Effector memory CD8-positive, alpha-beta T cell (primary cell): ENCODE measurements at places on chromosomes 6 and 20.
A peak's percentile ranks its signal among the peaks of the same experiment; 100 is the strongest.

- peak; percentile 31 for DNase-seq
Measured at GRCh38 chr6:3026791-3027626, 27.3 kb downstream of the NQO2 start.

- peak; percentile 26 for DNase-seq
Measured at GRCh38 chr6:40436685-40437604, 150.2 kb downstream of the LRFN2 start.

DNA sequence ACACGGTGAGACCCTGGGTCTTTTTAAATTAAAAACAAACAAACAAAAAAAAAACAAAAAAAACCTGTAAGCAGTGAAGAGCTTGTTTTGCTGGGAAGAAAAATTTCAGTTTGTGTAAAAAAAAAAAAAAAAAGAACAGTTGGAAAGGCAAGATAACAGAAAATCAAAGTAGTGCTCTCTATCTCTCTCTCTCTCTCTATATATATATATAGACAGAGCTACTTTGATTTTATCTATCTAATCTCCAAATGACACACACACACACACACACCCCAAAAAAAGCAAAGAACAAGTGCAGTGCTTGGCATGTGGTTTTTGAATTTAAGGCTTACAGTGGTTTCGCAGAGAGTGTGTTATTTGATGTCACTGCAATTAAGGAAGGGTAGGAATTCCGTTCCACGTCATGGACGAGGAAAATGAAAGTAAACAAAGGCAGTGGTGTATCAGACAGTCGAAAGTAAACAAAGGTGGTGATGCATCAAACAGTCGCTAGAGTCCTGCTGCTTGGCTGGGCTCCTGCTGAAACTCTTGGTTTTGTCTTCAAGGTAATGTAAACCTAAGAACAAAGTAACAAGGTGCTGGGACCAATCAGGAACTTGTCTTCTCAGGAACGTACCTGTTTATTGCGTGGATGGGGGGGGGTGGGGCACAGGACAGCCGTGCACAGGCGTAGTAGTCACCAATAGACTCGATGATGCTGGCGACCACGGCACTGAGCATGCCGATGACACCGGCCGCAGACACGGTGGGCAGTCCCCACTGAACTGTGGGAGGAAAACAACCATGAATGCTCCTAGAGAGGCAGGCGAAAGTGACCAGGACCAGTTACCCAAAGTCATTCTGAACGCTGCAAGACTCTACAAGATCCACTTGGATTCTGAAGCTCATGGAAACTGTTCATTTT, 131.8 kb downstream of the SLC23A2 start:
- no peak for DNase-seq

GRCh38 chr6:20927130-20927860, 393.0 kb downstream of the CDKAL1 start:
- DNase-seq: no peak

GRCh38 chr6:6973721-6974120, 134.0 kb upstream of the RREB1 start:
- DNase-seq: no peak

DNA sequence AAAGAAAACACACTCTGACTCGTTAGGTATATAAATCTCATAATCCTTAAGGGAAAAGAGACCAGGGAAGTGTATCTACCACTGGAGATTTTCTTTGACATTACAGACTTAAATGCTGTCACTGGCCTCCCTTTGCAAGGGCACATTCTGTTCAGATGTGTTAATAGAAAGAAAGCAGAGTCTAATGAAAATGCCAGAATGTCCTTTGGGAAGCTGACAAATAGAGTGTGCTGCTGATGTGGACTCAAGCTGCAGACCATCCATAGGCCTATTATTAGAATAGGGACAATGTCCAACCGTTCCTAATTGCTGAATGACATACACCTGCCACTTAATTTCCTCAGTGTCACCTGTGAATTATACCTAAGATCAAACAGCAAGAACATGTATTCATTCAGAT, 41.2 kb downstream of the SLC35D3 start:
- no peak for DNase-seq

DNA sequence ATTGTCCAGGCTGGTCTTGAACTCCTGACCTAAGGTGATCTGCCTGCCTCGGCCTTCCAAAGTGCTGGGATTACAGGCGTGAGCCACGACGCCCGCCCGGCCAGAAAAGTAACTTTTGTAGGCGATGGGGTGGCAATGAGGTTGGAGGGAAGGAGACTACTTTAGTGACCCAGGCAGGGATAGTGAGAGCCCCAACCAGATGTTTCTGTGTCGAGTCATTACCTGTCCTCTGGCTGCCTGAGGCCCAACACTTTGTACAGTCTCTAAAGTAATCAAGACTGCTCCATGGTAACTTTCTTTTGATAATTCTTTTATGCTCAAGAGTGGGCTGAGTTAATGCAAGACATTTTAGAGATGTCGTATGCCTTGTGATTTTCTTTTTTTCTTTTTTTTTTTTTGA, 6.8 kb downstream of the SASH1 start:
- no peak for DNase-seq

GRCh38 chr20:31569163-31570020, 35.7 kb upstream of the ID1 start:
- DNase-seq: peak; percentile 61

- no peak for DNase-seq
Measured at GRCh38 chr6:23180504-23181293, 611.3 kb downstream of the HDGFL1 start.

DNA sequence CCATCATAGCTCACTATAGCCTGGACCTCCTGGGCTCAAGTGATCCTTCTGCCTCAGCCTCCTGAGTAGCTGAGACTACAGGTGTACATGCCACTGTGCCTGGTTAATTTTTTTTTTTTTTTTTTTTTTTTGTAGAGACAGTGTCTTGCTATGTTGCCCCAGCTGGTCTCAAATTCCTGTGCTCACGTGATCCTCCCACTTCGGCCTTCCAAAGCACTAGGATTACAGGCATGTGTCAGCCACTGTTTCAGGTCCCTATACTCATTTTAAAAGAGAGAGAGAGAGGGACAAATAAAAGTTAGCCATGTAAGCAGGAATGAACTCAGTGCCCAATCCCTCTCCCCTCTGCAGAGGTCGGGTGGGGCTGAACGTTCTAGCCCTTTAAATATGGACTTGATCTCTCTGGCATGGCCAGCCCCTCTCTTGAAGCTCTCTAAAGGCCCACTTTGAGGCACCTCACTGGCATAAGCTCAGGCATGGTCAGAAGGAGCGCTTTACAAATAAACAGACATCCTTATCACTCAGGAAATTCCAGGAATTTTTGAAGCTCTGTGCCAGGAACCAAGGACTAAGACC, 9.0 kb upstream of the SERPINB1 start:
- no peak for DNase-seq

DNA sequence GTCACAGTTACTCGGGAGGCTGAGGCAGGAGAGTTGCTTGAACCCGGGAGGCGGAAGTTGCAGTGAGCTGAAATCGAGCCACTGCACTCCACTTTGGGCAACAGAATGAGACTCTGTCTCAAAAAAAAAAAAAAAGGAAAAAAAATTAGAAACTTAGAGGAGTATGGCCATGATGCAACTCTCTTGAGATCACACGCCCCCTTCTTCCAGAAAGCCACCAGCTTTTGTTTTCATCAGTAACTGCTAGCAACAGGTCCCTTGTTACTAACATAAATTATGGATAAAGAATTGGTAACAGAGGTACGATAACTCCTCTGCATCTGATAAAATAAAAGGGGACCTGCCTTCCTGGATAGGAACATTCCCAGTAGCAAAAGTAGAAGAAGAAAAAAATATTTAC, 308.2 kb downstream of the CD83 start:
- no peak for DNase-seq

GRCh38 chr6:168734523-168734922, 293.5 kb downstream of the SMOC2 start:
- no peak for DNase-seq

DNA sequence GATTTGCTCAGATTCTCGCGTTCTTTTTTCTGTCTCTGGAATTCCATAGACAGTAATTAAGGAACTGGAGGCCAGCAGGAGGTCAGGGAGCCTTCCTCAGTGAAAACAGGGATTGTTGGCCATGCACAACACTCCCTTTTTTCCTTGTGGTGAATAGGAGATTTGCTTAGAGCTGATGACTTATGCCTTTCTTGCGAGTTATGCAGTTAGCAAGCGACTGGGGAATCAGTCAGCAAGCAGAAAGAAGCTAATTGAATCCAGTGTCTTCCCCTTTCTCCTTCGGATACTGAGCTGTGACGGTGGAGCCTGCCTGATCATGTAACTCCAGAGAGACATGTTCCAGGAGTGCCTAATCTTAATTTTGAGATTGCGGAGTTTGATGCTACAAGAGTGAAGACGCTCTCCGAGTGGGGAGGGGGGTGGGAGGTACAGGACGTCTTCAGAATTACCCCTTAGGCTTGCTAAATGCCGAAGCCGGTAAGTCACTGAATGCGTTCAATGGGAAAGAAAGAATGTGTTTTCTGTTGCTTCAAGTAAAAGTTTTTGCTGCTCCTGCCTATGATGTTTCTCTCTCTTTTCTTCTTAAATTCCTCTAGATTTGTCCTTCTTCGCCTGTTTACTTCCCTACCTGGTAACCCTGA, 165.9 kb downstream of the SASH1 start:
- DNase-seq: no peak

GRCh38 chr6:28496099-28496779, 19.4 kb downstream of the GPX6 start:
- no peak for DNase-seq

DNA sequence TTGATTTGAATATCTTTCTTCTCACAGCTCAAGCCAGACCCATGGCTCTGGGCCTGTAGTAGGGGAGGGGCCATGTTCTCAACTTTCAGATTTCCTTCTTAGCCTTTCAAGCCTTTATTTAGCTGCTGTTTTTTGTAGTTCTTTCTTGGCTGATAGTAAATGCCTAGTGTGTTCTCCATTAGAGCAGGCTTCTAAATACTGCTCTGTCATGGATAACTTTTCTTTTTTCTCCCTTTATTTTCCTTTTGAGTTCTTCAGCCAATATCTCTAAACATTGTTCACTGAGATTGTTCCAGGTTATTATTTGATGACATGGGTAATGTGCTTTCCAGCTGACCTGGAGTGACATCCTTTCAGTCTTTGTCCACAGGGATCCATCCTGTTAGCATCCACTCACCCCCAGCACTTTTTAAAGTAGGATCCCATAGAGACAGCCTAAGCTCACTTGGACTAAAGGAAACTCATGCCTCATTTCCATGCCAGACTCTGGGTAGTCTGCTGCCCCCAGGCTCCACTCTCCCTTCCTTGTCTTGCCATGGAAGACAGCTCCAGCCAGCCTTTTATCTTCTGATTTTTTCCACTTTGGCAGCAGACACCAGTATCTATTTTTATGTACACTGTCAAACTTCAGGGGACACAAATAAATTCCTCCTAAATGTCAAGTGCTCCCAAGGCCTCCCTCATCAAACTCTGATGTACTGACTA, 645.6 kb downstream of the RNF144B start:
- DNase-seq: no peak

GRCh38 chr20:32960849-32961731, 43.1 kb downstream of the SUN5 start:
- no peak for DNase-seq

GRCh38 chr20:56631990-56632327, 2.9 kb downstream of the TFAP2C start:
- DNase-seq: no peak
